ENCODE measurements at places on chromosomes 1 and 21.

- DNase-seq = no peak
Measured at GRCh38 chr1:58497499-58497898, 49.0 kb downstream of the OMA1 start.

- no peak for DNase-seq
Measured at GRCh38 chr21:44021064-44021463, 9.0 kb downstream of the TRAPPC10 start.

DNA sequence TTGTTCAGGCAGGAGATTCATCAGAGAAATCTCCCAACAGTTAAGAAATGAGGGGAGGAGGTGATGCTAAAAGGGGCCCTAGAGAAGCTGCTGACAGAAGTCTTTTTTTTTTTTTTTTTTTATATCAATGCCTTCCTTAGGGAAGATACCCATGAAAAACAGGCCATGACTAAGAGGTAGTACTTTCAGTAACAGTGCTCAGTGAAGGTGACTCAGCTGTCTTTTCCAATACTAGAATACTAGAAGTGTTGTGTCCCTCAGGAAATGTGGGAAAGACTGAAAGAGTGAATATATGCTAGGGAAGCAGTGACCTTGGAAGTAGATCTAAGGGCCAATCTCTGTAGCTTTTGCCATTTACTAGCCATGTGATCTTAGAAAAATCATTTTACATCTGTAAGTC lies 52.4 kb upstream of the SLFNL1 start:
- peak; percentile 68 for DNase-seq

- no peak for DNase-seq
Measured at GRCh38 chr1:61056196-61056572, 26.2 kb upstream of the NFIA start.

- DNase-seq = no peak
Measured at GRCh38 chr21:15276243-15276642, 211.4 kb upstream of the NRIP1 start.

DNA sequence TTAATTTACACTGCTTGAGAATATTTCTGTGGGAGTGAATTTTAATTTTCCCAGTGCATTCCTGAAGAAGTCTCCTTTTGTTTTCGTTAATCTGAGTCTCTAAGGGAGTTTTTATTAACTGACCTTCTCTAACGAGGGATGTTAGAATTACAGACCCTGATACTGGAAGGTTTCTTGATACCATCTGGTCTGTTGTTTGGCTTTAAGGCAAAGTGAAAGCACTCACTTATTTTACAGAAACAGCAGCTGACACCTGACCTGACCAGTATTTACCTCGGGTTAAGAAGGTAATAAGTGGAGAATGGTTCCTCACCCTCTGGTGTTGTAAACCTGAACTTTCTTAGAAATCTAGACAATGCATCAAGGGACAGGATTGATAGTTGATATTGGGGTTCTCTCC lies 12.4 kb downstream of the CDC14A start:
- DNase-seq = no peak

- no peak for DNase-seq
Measured at GRCh38 chr1:109017134-109017533, 24.8 kb downstream of the WDR47 start.

- DNase-seq = no peak
Measured at GRCh38 chr21:30240661-30241060, 24.8 kb upstream of the CLDN8 start.

- no peak for DNase-seq
Measured at GRCh38 chr21:36193200-36193599, 36.6 kb downstream of the DOP1B start.

- DNase-seq = no peak
Measured at GRCh38 chr21:32070676-32071330, 198.0 kb downstream of the HUNK start.

DNA sequence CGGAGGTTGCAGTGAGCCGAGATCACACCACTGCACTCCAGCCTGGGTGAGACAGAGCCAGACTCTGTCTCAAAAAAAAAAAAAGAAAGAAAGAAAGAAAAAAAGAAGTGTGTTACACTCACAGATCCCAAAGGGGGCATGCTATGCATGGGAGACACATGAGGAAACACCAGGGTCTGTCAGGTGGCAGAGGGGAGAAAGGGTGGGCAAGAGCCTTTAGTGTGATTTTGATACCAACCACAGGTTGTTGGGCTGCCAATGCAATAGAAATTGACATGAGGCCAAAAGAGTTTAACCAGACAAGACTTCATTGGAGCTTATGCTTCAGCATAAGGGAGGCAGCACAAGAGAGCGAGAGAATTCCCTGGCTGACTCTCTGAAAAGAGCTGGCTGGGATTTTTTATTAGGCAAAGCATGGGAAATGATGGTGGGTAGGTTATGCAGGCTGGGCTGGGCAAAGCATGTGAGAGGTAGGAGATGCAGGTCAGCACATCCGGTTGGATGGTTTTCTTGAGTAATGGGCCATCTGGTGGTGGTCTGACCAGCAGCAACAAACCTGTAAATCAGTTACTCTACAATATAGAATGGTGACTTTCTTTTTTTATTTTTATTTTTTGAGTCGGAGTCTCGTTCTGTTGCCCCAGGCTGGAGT lies 11.7 kb upstream of the EXTL1 start:
- DNase-seq = no peak

DNA sequence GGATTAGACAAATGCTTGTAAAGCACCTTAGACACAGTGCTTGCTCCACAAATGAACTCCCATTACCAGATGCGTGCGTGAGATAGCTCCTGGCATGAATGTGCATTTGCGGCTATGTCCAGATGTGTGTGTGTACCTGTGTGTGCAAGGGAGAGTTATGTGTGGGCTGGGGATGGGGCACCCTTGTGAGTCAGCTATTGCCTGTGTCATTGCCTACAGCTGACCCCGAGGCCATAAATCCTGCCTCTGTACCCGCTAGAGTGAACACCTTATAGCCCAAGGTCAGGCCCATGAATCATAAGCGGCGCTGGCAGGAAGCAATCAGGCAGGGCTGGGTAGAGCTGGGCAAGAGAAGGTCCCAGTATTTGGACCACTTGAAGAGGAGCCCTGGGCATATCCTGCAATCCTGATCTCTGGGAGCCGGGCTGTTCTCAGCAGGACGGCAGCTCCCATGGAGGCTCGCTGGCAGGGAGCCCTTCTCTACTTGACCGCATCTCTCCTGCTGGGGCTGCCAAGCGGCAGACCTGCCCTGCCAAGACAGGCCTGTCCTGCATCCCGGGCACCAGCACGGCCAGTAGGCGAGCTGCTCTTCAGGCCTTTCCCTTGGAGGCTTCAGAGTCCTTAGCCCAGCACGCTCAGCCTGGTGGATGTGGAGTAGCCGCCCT lies 86.4 kb downstream of the TMEM53 start:
- DNase-seq = no peak

DNA sequence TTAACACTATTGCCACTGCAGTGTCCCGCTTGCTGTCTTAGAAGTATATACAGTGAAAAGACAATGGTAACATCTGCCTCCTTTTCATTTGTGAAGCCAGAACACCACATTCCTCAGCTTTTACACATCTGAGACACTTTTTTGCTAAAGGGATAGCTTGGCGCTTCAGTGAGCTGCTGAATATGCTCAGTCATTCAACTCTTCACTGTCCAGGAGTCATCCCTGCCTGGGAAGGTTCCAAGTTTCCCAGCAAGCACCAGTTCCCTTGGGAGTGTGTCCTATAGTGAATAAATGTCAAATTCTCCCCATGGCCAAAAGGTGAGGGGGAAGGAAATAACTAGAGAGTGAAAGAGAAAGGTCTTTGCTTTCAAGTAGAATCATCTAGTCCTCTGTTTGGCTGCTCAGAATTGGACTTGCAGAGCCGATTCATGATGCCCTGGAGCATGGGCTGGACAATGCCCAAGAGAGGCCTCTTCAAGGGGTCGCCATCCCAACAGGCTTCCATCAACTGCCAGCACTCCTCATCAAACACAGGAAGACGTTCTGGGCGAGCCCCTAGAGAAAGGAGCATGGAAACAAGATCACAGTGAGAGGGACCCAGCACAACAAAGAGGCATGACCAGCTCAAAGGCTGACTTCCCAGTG lies 25.5 kb upstream of the RBBP5 start:
- DNase-seq = peak; percentile 81

GRCh38 chr1:59115865-59116264 lies 181.0 kb upstream of the FGGY start:
- no peak for DNase-seq

GRCh38 chr21:45465105-45465504 lies 60.1 kb downstream of the COL18A1 start:
- no peak for DNase-seq

DNA sequence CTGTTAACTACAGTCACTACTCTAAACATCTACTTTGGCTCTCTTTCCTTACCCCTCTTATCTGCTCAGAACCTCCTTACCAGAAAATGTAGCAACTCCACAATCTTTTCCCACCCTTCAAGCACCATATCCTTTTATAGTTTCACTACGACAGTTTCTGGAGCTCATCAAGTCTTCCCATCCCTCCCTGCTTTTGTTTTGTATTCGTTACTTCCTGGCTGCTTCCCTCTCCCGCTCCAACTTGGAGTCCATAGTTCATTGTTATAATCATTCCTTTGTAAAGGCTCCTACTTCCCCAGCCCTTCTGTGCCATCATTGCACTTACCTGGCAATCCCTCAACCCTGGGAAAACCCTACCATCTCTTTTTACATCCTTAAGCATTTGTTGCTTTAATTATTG lies 18.0 kb downstream of the MPZL1 start:
- DNase-seq = no peak

DNA sequence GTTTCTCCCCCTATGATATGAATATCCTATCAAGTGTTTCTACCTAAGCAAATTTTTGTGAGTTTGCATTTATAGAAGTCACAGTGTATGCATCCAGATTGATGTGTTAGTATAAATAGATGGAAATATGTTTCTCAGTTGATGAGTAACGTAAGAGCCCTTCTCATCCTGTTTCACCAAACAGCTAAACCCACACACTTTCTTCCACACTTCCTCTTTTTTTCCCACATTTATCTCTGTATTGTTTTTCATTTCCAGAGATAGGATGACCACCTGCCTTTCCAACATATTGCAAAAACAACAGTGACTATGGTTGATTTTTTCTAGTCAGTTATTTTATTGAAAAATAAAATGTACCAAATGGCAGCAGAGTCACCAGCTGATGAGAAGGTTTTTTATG lies 490.1 kb downstream of the NEGR1 start:
- DNase-seq = no peak

DNA sequence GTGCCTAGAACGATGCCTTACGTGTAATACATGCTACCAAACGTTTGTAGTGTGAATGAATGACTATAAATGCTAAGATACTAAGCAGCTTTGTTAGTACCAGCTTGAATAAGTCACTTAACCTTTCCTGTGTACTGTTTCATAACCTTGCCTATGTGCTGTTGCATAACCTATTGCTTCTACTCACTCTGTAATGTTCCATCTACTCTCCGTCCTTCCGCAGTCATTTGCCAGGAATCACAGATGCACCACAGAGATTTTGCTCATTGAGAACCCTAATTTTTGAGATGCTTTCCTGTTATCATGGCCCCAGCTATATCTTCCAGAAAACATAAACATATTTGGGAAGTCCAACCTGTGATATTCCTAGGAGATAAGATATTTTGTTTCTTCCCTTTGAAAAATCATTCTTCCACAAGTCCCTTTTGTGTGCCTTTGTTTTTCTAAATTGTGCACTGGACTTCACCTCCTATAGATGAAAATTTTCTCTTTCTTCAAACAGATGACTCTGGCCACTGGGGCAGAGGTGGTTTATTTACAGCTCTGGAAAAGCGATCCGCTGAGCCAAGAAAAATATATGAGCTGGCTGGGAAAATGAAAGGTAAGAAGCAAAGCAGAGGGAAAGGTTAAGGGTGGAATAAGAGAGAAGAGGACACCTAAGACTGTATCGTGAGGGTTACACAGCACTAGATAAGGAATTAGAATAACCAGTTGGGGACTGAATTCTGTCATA lies 44.8 kb downstream of the CHD1L start:
- peak; percentile 81 for DNase-seq

GRCh38 chr21:30718239-30718909 lies at the start of gene KRTAP21-3:
Gene KRTAP21-3 (minus strand): TSS chr21:30718777. CDS start chr21:30718759, 18 bp downstream.
- DNase-seq = peak; percentile 31

DNA sequence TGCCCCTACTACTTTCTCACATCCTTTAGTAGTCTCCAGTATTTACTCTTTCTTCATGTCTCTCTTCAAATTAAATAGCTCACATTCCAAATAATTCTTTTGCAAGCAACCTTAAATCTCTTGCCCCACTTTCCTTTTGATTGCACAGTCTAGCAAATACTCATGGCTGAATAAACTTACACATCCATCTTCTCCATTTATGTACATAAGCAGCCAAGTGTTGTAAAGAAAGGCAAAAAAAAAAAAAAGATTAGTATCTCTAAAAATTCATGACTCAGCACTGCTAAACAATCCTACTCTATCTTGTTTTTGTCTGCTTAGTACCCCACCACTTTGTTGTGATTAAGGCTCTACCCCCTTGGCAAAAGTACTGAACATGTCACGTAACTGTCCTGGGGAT lies 42.6 kb downstream of the F13B start:
- peak; percentile 29 for DNase-seq

- DNase-seq = no peak
Measured at GRCh38 chr1:153670257-153670858, 435 bp downstream of the ILF2 start.

Measured in iris pigment epithelial cell (primary cell).